ENCODE measurements at places on chromosomes 7 and 10.

GRCh38 chr7:159103382-159104187 is 41.1 kb downstream of the VIPR2 start:
- DNase-seq: no peak

- DNase-seq: no peak
These were observed 107.0 kb upstream of the INSIG1 start for GRCh38 chr7:155190688-155191087.

GRCh38 chr10:1050554-1050953 is 1.6 kb upstream of the IDI1 start:
- DNase-seq: no peak

DNA sequence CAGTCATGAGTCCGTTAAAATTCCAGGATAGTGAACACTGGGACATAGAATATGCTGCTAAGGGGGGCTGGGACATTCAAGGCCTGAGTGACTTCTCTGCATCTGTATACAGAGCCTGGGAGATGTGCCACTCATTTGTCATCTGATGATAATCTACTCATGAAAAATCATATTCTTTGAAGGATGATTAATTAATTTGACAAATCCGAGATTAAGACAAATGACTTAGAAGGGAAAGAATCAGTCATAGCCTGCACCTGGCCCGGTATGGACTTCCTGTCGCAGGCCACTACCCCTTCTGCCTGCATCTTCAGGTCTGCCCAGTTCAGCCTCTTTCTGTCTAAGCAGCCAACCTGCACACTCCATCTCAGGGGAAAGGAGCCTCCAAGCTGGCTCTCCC is 18.8 kb upstream of the FAM170B start:
- no peak for DNase-seq

- DNase-seq: no peak
These were observed 73.6 kb downstream of the EPC1 start for GRCh38 chr10:32273336-32273735.

DNA sequence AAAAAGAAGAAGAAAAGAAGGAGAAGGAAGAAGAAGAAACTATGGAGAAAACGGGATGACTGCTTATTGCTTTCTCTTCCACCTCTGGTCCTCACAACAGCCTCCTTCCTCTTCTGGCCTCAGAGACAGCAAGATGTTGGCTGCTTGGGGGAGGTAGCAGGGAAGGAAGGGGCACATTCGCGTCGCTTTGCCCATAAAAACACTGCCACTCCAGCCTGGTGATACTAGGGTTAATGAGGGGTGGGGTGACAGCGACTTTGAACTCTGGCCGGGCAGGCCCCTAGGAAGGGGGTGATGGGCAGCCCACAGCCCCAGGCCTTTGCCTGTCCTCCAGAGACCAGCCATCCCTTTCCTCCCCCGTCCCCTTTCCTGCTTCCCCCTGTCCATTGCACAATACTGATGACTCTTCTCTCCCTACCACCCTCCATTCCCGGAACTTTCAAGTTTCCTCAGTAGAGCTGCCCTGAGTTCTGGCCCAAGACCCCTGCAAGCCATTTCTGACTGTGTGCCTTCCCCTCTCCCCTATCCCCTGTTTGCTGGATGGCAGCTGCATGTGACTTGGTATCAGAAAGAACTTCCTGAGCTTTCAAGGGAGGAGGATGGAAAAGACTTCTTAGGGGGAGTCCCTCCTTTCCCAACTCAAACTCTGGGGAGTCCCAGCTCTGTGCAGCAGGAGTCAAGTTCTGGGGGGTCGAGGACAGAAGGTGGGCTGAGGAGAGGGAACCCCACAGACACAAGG is 2.2 kb upstream of the CUEDC2 start:
- no peak for DNase-seq

DNA sequence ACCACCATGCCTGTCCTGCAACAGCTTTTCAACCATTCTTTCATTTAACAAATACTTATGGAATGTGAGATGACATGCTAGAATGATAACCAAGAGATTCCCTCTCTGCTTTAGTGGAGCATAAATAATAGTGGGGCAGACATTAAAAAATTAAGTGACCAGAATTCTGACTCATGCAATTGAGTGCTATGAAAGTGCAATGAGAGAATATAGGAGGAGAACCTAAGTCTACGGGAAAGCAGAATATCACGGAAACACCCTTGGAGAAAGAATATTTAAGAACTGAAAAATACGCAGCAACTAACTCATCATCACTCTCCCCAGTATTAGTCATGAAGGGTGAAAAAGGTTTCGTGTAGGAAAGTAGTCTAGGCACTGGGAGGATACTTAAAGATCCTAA is 7.1 kb downstream of the KIF5B start:
- no peak for DNase-seq

GRCh38 chr10:13759168-13759567 is 172.4 kb downstream of the PRPF18 start:
- no peak for DNase-seq

- no peak for DNase-seq
These were observed 380 bp downstream of the NAT16 start for GRCh38 chr7:101179713-101180112.

DNA sequence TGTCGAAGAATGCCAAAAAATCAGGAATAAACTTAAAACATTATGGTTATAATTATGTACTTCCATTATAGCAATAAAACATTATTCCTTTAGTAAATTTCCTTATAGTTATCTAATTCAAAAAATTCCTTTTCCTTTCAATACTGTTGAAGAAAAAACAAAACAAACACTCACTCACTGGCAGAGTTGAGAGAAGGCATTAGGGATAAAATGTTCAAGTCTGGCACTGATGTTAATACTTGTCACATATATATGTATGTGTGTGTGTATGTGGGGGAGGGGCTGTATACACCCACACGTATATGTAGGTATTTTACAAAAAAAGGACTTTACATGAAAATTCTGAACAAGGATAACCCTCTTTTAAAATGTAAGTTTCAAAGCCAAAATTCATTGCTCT is 150.2 kb upstream of the MEOX2 start:
- DNase-seq: no peak

DNA sequence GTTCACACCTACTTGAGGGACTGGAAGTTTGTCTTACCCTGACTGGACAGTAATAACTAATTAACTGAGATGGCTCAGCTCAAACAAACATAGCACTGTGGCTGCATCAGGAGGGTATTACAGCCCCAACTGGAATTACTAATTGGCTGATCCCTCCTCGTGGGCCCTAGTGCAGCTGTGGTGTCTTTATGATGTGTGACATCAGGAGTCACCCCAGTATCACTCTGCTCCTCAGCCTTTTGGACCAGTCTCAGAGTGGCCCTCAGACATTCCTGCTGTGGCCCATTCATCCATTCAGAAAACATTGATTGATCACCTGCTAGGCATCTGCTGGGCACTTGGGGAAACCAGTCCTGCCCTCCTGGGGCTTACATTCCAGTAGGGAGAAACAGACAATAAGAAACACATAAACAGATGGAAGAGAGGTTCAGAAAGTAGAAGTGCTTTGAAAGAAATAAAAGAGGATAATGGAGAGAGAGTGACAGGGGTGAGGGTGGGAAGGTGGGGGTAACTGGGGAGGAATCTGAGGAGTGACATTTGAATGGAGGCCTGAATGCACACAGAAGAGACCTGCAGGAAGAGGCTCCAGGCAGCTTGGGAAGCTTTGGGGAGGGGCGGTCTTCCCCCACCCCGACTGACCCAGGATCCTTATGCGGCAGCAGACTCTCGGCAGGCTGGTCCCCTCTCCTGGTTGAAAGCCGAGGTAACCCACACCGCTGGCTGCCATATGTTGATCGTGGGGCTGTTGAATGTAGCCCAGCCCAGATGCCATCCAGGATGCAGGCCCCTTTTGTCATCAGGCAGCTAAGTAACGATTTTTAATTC is 113.1 kb downstream of the C10orf105 start:
- no peak for DNase-seq

DNA sequence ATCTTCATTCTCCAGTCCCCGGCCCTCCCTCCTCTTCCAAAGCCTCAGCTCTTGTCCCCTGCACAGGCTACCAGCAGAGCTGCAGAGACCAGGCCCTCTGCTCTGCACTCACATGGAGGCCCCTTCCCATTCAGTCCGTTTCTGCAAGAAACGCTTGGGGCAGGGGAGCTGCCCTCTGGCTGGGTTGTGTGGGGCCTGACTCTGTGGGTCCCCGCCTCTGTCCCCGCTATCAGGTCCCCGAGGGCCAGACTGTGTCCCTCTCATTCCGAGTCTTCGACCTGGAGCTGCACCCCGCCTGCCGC is 1.5 kb downstream of the PCOLCE start:
- no peak for DNase-seq

- DNase-seq: no peak
These were observed 11.9 kb downstream of the TWIST1 start for GRCh38 chr7:19105546-19105945.

- DNase-seq: peak; percentile 32
These were observed 9.4 kb downstream of the HACD1 start for GRCh38 chr10:17607603-17608332.

DNA sequence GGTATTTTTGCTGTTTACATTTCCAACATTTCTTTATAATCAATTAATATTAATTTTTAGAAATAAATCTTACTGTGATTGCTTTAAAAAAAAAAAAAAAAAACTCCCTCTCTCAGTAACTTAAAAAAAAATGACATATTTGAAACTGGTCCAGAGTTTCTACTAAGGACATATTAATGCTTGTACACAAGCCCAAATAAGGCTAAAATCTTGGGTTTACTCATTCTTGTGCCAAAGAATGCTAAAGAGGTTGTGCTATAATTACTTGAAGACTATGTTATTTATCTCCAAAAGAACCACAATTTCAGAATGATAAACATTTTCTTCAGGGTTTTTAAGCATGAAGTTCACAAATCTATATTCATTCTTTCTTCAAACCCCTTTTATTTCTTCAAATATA is 39.4 kb upstream of the PHF14 start:
- no peak for DNase-seq

DNA sequence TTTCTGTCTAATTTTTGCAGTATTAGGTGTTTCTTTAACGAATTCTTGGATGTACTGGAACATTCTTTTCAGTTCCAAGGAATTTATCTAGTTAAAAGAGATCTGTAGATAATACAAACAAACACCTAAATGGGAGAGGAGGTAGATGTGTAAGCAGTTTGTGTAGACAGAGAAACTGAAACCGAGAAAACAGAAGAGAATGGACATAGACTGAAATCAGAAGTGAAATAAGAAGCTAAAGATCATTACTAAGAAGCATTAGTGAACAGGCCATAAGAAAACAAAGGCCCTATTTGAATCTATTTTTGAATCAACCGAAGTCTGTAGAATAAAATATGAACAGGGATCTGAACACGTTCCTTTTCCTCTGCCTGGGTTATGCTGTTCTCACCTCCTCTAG is 26.5 kb upstream of the TMEM229A start:
- DNase-seq: no peak

DNA sequence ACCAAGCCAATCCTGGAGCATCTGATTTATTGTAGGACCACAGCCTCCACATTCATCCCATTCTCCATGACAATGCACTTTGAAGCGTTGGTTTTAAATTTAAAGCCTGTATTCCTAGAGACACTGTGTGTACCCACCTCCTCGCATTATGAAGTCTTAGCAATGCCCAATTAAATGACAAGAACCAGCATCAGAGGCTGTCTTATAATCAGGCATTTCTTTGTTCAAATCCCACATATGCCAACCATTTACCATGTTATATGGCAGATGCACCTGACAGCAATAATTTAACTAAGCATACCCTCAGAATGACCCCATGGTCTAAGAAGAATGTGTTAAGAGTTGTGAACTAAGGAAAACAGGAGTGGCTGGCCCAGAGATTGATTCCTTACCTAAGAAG is 188.2 kb downstream of the IPMK start:
- no peak for DNase-seq

- no peak for DNase-seq
These were observed 997.0 kb upstream of the POT1 start for GRCh38 chr7:125926621-125927020.

- no peak for DNase-seq
These were observed 38.1 kb downstream of the CFAP46 start for GRCh38 chr10:132904181-132904813.

DNA sequence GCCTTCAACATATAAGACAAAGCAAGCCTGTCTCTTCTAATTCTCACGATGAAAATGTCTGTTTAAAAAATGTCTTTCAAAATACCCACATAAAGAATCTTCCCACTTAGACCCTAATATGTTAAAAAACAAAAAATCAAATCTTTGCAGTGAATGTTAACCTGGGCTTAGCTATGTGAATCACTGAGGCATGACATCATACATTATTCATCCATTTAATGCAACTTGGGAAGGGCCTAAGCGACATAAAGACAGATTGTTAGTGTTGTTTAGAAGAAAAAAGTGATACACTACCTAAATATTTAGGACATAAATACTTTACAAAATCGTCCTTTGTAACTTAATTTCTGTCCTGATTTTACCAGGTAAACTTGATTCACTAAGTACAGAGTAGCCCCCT is 648.5 kb upstream of the NRP1 start:
- DNase-seq: no peak

GRCh38 chr10:89022734-89023133 is 32.1 kb downstream of the FAS start:
- DNase-seq: no peak

GRCh38 chr7:11831156-11831735 is 752 bp downstream of the THSD7A start:
- no peak for DNase-seq

- no peak for DNase-seq
These were observed 239.7 kb upstream of the SEMA3D start for GRCh38 chr7:85426487-85426960.

GRCh38 chr7:48718731-48719378 is 205.5 kb upstream of the CDC14C start:
- no peak for DNase-seq

DNA sequence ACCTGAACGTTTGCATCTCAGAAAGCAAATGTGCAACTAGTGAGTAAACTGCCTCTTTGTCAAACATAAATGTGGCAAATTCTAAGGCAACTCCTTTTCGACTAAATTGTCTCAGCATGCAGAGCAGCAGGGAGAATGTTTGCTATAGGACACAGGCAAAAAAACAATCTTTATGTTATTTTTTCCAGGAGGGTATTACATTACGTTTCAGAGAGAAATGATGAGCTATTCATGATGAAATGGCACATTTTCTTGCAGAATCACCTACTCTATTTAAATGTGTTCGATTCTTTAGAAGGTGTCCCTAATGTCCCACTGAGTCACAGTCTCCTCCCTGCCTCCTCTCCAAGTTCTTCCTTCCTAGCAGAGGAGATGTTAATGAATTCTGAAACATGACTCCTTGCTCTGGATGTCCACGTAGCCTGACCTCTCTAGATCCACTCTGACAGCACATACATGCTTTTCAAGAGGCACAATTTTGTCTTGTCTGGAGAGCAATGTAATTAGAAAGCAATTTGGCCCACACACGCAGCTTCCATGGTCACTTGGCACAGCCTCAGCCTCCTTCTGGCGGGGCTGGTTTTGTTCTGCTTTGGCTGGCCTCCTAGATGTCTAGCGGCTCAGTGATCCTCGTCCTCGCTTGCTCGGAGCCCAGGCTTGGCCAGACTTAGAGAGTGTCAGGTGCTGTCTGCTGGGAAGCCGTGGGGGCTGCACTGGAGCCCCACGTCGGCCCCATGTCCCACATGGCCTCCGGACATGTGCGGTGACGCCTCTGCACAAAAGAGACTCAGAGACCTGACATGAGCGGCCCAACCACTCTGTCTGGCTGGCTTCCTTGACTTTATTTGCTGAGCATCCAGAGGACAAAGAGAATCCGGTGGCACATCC is 125.7 kb upstream of the ZNF438 start:
- DNase-seq: peak; percentile 40

Measured in brain pericyte (primary cell).